ENCODE measurements at places on chromosomes 16 and 17.

DNA sequence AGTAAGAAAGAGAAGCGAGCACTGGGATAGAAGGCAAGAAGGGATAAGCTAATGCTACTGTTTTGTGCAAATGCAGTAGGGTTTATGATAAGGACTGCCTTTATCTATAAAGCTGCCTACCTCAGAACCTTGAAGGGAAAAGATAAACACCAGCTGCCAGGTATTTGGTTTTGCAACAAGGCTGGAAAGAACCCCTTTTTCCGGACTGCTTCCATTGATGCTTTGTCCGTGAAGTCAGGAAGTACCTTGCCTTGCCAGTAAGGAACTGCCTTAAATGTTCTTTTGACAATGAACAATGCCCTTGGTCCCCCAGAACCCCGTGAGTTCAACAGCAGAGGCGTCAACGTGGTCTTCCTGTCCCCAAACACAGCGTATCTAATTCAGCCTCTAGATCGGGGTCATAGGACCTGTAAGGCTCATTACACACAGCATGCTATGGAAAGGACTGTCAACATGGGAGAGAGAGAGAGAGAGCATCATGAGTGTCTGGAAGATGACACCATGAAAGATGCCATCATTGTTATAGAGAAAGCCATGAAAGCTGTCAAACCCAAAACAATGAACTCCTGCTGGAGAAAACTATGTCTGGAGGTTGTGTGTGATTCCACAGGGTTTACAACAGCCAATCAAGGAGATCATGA, 113.4 kb downstream of the ANKRD11 start:
- no peaks in the 10 kb centered on the region for H3K36me3 ChIP-seq
- no peak overlapping the region for H3K27ac ChIP-seq
- peaks cover 69% of the 10 kb centered on the region for H3K4me1 ChIP-seq
- no peak overlapping the region for H3K4me3 ChIP-seq

DNA sequence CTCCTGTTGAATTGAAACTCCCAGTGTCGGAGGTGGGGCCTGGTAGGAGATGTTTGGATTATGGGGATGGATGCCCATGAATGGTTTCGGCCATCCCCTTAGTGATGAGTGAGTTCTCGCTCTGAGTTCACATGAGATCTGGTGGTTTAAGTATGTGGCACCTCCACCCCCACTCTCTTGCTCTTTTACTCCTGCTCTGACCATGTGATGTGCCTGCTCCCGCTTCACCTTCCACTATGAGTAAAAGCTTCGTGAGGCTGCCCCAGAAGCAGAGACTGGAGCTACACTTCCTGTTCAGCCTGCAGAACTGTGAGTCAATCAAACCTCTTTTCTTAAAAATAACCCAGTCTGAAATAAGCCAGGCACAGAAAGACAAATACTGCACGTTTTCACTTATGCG, 512.4 kb downstream of the HS3ST4 start:
- H3K27me3 ChIP-seq: no peaks in the 10 kb centered on the region
- no peak for DNase-seq
- no peak overlapping the region for H3K27ac ChIP-seq
- H3K4me1 ChIP-seq: no peaks in the 10 kb centered on the region
- H3K36me3 ChIP-seq: no peaks in the 10 kb centered on the region

DNA sequence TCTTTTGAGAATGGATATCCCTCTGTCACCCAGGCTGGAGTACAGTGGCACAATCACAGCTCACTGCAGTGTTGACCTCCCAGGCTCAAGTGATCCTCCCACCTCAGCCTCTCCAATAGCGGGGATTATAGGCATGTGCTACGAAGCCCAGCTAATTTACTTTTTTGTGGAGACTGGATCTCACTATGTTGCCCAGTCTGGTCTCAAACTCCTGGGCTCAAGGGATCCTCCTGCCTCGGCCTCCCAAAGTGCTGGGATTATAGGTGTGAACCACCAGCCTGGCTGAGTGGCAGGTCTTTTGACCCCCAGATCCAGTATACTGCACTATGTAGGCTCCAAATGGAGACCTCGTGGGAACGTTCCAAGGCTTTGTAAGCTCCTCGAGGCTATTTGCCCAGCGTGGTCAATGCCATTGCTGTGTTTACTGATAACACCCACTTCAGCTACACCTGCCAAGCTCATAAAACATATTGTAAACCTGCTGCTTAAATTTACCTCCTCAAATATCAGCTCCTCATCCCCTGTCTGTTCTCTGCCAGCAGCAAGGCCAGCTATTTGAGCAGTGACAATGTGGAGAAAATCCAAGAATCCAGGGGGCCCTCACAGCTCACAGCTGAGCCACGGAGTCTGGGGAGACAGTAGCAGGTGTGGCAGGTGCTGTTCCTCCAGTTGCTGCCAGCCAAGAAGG, 16.2 kb upstream of the KIFC3 start:
- no peaks in the 10 kb centered on the region for H3K36me3 ChIP-seq
- no peaks in the 10 kb centered on the region for H3K27me3 ChIP-seq
- DNase-seq: no peak
- no peak overlapping the region for H3K27ac ChIP-seq
- no peak overlapping the region for H3K4me3 ChIP-seq
- H3K4me1 ChIP-seq: peaks cover 20% of the 10 kb centered on the region

DNA sequence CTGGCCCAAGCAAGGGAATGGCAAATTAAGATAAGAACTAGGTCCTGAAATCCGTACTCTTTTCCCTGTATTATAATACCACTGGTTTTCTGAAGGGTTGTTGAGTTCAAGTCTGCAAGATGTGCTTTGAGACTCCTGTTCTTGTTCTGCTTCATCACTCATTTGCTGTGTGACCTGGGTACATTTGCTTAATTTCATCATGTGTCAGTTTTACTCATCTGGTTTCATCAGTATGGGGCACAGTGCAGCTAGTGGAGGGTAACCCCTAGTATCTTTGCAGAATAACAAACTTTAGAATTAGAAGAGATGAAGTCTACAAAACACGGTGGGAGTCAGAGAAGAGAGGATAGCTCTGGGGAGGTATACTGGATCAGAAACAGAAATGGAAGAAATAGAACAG, 21.9 kb upstream of the EFCAB13 start:
- no peak overlapping the region for H3K4me3 ChIP-seq
- no peak for DNase-seq
- H3K27me3 ChIP-seq: no peaks in the 10 kb centered on the region
- H3K4me1 ChIP-seq: no peaks in the 10 kb centered on the region
- peaks cover 13% of the 10 kb centered on the region for H3K36me3 ChIP-seq

- DNase-seq: no peak
- H3K4me1 ChIP-seq: peaks cover 58% of the 10 kb centered on the region
- peaks cover 36% of the 10 kb centered on the region for H3K36me3 ChIP-seq
- peak overlapping the region; percentile 40 for H3K4me3 ChIP-seq
- no peaks in the 10 kb centered on the region for H3K27me3 ChIP-seq
Observed at GRCh38 chr16:75238132-75238852, 13.1 kb downstream of the BCAR1 start.

GRCh38 chr17:48025904-48026501, 11.6 kb downstream of the COPZ2 start:
- no peaks in the 10 kb centered on the region for H3K27me3 ChIP-seq
- H3K27ac ChIP-seq: peak overlapping the region; percentile 77
- peaks cover 38% of the 10 kb centered on the region for H3K4me1 ChIP-seq

DNA sequence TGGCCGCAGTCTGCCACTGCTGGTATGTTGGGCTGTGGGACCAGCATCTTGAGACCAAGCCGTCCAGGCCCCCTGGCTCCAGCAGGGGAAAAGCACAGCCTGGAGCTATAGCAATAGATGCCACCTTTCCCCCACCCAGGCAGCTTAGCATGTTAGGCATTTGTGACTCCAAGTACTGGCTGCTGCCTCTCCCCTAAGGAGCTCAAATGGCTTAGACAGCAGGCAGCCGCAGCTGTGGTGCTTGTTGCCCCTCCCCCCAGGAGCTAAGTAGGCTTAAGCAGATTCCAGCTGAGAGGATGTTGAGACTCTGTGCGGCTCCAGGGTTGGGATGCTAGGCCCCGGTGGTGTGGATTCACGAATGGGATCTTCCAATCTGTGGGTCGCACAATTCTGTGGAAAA, 88.8 kb upstream of the ANKFN1 start:
- no peak for DNase-seq
- H3K36me3 ChIP-seq: no peaks in the 10 kb centered on the region
- no peak overlapping the region for H3K27ac ChIP-seq
- no peaks in the 10 kb centered on the region for H3K27me3 ChIP-seq

DNA sequence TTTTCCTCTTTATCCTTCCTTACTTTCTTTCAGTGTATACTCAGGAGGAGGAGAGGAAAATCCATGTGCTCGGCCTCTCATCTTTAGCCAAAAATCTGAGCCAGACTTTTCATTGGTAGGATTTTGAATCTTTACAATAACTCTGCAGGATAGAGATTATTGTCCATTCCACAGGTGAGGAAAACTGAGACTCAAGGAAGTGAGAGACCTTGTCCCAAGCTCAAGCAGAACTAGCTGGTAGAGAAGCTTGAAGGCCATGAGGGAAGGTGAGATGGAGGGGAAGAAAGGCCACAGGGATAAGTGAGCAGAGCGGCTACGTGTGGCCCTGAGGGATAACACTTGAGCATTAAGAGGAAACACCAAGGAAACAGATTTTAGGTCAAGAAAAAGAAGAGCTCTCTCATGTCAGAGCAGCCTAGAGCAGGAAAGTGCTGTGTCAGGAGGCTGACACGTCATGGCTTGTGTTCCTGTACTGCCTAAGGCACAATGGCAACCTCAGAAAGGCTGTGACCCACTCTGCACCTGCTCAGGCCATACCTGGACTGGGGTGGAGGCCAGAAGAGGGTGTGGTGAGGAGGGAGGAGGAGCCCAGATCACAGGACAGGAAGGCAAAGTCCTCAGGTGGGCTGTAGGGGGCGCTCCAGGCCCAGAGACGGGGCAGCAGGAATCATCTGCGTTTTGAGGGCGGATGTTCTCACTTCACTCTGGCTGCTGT, 11.9 kb downstream of the MT4 start:
- no peaks in the 10 kb centered on the region for H3K4me1 ChIP-seq
- H3K27me3 ChIP-seq: no peaks in the 10 kb centered on the region
- no peak overlapping the region for H3K4me3 ChIP-seq

DNA sequence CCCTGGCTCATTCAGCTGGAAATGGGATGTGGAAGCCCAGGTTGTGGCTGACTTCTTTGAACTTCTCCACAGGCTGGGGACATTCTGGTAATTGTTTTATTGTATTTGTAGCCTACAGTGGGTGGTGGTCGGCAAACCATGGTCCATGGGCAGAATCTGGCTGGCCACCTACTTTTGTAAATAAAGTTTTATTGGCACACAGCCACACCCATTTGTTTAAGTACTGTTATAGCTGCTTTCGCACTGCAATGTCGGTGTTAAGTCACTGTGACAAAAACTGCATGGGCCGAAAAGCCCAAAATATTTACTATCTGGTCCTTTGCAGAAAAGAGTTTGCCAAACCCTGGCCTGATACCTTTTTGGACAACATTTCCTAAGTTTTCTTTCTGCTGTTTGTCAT, 86.2 kb downstream of the NTN1 start:
- no peaks in the 10 kb centered on the region for H3K36me3 ChIP-seq
- H3K27me3 ChIP-seq: no peaks in the 10 kb centered on the region
- no peak overlapping the region for H3K4me3 ChIP-seq
- peaks cover 8% of the 10 kb centered on the region for H3K4me1 ChIP-seq

- no peak overlapping the region for H3K27ac ChIP-seq
- no peaks in the 10 kb centered on the region for H3K36me3 ChIP-seq
- DNase-seq: no peak
Observed at GRCh38 chr17:58537266-58537665, 22.8 kb upstream of the MTMR4 start.

DNA sequence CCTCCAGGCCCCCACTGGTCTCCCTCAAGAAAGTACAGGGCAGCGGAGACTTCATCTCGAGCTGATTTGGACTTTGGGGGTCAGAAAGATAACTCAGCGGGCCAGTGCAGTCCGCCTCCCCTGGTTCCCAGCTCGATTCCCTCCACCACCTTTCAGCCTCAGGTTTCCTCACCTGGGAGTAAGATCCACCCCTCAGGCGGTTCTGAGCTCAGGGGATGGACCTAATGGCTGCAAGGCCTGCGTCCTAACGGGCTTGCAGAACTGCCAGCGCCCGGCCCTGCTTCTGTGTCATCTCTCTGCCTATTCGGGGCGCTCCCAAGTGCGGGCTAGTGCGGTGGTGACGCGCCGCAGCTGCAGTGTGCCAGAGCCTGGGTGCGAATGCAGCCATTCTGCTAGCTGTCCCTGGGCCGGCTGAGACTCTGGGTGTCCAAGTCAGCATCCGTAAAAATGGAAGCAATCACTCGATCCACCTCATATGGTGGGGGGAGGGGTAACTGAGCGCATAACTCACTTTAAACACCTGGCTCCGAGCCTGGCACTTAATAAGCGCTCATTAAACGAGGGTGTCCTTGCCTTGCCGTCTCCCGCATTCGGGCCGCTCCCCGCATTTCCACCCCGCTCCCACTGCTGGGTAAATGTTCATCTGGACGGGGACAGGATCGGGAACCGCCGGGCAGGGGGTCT, 129.6 kb upstream of the LHX1 start:
- peaks cover 7% of the 10 kb centered on the region for H3K4me1 ChIP-seq
- peaks cover 11% of the 10 kb centered on the region for H3K27me3 ChIP-seq
- no peak overlapping the region for H3K4me3 ChIP-seq
- DNase-seq: no peak

DNA sequence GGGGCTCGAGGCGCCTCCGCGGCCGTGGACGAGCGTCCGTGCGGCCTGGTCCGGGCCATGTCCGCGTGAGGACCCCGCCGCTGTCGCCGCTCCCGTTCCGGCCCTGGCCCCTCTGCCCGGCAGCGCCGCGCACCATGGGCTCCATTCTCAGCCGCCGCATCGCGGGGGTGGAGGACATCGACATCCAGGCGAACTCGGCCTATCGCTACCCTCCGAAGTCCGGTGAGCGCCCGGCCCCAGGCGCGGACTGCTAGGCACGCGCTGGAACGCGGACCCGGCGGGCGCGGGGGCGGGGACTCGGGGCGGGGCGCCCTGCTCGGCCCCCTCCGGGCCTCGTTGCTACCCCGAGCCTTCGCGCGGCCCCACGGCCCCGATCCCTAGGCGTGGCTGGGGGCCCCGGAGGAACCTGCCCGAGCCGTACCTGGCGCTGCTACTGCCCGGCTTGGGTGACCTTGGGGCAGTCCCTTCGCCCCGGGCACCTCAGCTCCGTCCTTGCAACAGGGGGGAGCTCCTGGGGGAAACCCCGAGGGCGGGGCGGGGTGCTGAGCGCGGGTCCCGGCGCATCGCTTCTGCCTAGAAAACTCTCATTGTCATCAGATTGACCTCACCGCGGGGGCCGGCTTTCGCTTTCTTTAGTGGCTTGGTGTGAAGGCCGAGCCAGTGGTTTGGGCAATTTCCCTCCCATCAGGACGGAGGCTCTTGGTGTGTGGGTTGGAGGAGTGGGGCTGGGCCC, 367 bp downstream of the MGRN1 start:
- no peaks in the 10 kb centered on the region for H3K27me3 ChIP-seq
- H3K27ac ChIP-seq: peak overlapping the region; percentile 92
- H3K4me1 ChIP-seq: peaks cover 22% of the 10 kb centered on the region
- DNase-seq: no peak
- H3K36me3 ChIP-seq: no peaks in the 10 kb centered on the region

All from vagina (tissue), 2 donors.